ENCODE measurements at places on chromosomes 5 and 9.

DNA sequence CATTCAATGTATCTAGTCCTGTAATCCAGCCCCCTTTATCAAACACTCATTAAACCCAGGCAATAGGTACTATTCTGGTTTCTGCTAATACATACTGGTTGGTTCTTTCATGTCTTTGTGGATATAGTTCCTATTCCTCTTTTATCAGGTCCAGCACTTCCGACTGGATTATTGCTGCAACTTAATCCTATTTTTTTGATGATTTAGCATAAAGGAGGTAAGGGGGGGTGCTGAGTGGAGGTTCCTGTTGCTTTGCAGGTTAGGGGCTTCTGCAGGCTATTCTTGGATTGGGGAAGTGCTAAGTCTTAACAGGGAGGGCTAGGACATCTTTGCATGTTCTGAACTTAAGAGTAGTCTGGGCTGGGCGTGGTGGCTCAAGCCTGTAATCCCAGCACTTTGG is 377.7 kb downstream of the FGF10 start:
- DNase-seq = no peak

DNA sequence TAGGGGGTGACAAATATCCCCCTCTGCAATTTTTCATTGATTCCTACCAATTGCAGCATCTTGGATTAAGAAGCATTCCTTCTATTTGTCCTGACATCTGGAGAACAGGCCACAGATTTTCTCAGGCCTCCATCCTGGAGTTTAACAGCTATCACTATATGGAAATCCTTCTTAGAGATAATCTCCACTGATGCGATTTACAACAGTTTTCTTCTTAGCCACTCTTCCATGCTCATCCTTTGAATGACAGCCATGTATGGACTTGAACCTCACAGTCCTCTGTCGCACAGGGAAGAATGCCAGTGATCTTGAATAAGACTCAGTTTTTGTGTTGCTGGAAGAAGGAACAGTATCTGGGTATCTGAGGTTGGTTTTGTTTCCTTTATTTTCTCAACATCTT is 73.2 kb downstream of the PGM5 start:
- no peak for DNase-seq

- no peak for DNase-seq
These were observed 5.3 kb downstream of the PRXL2C start for GRCh38 chr9:96649620-96650324.

- no peak for DNase-seq
These were observed 115.4 kb upstream of the PHYKPL start for GRCh38 chr5:178347956-178348355.

DNA sequence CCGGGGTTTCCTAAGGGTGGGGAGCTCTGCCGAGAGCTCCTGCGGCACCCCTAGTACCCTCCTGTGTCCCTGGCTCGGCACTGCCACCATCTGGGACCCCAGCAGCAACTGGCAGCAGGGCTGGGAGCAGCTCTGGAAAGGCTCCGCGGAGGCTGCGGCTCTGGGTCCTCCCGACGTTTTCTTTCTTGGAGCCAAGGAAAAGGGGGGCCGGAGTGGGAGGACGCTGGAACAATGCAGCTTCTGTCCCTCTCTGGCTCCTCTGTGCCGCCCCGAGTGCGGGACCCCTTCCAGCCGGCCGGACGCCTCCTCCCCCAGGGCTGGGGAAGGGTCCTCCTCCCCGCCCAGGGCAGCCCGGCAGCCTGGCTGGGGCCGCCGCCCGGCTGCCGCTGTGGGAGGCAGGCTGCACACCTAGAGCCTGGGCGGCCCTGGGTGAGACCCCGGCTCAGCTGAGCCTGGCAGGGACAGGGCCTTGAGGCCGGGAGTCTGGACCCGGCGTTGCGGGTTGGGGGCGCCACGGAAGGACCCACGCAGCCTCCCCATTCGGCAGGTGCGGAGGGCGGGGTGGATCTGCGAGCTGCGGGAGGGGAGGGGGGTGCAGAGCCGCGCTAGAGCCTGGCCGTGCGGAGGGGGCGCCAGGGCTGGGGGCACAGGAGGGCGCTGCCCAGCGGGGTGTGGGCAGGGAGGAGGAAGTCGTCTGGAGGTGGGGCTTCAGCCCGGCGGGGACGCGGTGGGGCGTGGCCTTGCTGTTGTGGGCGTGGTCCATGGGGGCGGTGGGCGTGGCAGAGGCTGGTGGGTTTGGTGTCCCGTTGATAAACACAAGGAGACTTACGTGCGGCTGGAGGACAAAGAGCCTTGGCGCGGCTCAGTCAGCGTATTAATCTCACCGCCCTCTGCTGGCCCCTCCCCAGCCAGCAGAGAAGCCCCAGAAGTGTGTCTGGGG is 15.1 kb downstream of the GPSM1 start:
- peak; percentile 67 for DNase-seq

Measured in activated CD4-positive, alpha-beta T cell treated with anti-CD3 and anti-CD28 coated beads, Interleukin-2, Interleukin-4, amounts not matched to agents 100 ng/mL and 50 ng/mL, durations not matched to agents 16 hours and 8 hours (primary cell).